ENCODE measurements at places on chromosomes 13 and 19.

GRCh38 chr13:20404488-20405222, 121.0 kb downstream of the CRYL1 start:
- no peak for DNase-seq

- DNase-seq, result no peak
These were observed 95.1 kb downstream of the KDM4B start for GRCh38 chr19:5063873-5064645.

DNA sequence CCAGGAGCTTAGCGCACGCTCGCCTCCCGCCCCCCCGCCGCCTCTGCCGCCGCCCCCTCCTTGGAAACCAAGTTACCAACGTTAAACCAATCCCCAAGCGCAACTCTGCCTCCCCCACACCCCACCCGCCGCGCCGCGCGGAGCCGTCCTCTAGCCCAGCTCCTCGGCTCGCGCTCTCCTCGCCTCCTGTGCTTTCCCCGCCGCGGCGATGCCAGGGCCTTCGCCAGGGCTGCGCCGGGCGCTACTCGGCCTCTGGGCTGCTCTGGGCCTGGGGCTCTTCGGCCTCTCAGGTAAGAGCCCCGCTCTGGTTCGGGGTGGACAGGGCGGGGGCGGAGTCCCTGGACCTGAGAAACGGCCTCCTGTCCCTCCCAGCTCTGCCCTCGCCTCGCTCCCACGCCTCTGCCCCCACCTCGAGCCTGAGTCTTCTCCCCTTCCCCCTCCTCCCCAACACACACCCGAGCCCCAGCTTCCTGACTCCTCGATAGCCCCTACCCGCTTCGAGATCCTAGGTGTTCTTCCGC, at the start of gene ICAM5:
TSS of gene ICAM5 (plus strand) at position 117 of the 521 bp plus-strand sequence. CDS start at position 209, 92 bp downstream.
- peak; percentile 17 for DNase-seq

GRCh38 chr13:107900775-107901174, 314.6 kb downstream of the LIG4 start:
- no peak for DNase-seq

DNA sequence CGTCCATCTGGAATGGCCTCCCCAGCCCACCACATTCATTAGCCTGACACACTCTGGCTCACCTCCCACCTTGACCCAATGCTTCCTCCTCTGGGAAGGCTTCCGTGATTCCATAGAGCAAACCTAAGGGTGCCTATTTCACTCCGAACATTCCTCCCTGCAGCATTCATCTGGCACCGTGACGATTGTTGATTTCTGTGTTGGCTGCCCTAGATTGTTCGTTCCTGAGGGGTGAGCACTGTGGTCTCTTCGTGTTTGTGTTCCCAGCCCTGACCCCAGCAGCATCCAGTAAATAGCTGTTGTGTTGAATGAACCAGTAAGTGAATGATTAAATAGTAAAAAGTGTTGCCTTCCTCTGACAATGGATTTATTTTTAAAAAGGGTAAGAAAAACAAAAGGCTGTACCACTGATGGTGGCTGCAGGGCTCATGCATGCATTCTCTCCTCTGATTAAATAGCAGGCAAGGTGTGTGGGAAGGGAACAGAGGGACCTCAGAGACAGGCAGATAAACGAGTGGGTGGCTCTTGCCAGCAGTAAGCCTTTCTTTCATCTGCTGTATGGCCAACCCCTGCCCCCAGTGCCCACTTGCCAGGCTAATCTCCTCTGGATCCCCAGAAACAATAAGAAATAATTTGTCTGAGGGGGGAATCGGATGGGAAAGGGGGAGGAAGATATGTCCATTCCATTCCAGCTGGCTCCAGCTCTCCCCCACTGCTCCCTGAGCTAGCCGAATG, 48.4 kb upstream of the CACNA1A start:
- no peak for DNase-seq

DNA sequence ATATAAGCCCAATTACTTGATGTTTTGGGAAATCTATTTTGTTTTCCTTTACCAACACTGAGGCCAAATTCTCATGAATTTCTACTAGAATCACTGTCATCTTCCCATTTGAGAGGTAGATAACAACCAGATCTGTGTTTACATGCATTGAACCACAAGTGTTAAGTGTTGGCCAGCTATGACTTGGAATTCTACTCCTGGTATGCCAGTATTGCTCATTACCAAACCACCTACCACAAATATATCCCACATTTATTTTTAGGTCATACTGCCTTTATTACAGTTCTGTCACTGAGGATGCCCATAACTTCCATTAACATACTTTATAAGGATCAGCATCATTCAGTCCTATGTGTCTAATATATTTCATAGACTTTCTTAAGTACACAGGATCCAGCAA, 328.9 kb downstream of the DIAPH3 start:
- DNase-seq, result no peak

- no peak for DNase-seq
These were observed 472.7 kb downstream of the RFC3 start for GRCh38 chr13:34290661-34291060.

- DNase-seq, result no peak
These were observed 39.2 kb downstream of the GATAD2A start for GRCh38 chr19:19444681-19445155.

DNA sequence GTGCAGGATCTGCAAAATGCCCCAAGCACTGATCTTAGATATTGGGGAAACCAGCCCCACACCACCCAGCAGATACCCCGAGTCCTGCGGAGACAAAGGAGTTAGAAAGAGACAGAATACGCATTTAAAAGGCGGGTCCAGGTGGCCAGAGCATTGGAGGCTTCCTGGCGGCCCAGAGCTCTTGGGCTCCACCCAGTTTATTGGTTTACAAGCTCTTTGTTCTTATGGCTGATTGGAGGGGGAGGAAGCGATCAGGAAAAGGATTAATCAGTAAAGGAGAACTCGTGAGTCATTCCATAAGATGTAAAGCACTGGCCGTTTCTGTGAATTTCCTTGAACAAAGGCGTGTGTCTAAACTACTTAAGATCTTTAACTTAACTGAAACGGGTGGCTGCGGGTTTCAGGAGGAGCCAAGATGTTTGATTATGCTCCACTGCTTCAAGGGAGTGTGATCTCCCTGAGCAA, 926 bp downstream of the ZNF587 start:
- DNase-seq, result no peak

DNA sequence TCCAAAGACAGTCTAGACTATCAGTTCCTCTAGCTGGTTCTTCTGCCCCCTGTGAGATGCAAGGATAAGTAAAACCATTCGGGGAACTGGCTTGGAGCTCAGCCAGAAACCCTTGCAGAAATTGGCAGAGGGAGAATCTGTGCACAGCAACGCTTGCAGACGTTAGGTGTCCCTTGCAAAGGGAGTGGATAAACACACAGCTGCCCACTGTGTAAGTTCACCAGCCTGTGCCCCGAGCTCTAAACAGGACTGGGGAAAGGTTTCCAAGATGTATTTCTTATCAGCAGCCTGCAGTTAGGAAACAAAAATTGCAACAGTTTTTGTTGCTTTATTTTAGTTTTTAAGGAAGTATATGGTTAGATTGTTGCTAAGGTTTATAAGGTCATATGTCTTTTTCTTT, 19.0 kb upstream of the ADGRE1 start:
- no peak for DNase-seq

DNA sequence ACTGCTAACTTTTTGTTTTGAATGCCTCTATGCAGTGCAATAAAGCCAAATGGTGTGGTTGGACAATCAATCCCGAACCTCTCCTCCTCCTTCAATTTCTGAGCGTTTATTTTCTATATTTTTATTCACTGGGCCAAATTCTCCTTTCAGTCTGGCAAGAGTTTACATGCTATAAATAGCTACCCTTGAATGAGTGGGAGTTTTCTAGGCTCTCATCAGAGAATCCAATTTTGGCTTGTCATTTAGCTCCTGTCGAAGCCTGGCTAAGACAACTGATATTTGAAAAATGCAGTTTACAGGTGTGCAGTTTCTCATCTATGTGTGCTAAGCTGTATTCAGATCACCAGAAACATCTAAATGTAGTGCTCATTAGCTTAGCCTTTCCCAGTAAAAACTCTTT, 61.8 kb downstream of the OLFM4 start:
- no peak for DNase-seq

- DNase-seq, result no peak
These were observed 3.7 kb downstream of the PLEKHF1 start for GRCh38 chr19:29668746-29669609.

DNA sequence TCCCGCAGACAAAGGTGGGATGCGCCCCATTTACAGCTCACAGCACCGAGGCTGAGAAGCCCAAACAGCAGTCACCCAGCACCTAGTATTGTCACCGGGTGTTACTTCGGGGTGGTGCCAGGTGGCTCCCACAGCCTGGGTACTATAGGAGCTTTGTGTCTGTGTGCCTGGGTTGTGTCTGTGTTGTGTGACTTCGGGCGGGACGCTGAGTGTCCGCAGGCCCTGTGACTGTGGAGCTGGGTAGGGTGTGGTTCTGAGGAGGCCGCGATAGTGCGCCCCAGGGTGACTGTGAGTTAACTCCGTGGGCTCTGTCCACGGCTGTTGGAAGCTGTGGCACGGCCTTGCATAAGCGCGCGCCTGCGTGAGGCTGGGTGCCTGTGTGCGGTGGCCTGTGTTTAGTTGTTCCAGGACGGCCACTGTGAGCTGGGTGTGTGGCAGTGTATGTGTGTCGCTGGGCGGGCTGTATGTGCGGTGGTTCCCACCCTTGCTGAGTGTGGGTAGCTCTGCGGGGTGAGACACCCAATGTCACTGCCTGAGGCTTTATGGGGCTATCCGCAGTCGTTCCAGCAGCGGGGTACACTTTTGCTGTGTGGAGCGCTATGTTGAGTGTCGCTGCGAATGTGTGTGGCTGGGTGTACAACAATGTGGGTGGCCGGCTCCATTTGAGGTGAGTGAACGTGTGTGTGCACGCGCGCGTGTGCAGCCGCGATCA, 559 bp upstream of the SSBP4 start:
- DNase-seq, result peak; percentile 39

GRCh38 chr19:35177377-35178274, 23.1 kb downstream of the FXYD5 start:
- DNase-seq, result no peak

DNA sequence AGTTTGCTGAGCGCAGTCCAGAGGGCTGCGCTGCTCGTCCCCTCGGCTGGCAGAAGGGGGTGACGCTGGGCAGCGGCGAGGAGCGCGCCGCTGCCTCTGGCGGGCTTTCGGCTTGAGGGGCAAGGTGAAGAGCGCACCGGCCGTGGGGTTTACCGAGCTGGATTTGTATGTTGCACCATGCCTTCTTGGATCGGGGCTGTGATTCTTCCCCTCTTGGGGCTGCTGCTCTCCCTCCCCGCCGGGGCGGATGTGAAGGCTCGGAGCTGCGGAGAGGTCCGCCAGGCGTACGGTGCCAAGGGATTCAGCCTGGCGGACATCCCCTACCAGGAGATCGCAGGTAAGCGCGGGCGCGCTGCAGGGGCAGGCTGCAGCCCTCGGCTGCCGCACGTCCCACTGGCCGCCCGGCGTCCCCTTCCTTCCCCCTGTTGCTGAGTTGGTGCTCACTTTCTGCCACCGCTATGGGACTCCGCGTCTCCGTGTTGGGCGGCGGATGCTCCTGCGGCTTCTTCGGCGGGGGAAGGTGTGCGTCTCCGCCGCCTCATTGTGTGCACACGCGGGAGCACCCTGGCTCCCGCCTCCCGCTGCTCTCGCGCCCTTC, 772 bp downstream of the GPC6 start:
- peak; percentile 71 for DNase-seq

DNA sequence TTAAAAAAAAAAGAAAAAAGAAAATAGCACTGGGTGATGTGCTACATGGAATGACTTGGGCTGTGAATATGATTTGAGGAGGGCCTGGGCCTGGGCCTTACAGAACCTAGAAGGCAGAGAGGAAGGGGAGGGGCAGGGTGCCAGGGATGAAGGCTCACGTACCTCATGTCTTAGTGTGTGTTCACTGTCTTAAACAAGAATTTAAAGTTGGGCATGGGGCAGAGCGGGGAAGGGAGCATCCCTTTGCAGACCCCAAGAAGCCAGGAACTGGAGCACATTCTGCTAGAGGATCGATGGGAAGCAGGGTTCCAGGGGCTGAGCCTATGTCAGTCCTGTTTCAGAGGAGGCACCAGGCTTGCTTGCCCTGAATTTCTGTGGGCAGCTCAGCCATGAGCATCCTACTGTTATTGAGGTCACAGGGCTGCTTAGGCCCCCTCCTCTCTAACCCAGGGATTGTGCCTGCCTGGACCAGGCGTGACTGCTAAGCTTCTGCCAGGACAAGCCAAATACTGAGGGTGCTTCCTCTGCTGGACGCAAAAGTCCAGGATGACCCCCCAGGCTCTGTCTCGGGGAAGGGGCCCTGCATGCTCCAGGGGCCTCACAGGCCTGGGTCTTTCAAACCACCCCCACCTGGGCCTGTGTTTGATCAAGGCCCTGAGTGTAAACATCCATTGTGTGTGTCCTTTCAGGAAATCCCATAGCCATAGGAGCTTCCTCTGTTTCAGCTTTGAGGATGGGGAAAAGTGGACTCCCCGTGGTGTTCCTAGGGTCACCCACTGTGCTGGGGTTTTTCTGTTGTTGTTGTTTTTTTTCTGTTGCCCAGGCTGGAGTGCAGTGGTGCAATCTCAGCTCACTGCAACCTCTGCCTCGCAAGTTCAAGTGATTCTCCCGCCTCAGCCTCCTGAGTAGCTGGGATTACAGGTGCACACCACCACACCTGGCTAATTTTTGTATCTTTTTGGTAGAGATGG, 4.8 kb downstream of the LSR start:
- DNase-seq, result peak; percentile 62

DNA sequence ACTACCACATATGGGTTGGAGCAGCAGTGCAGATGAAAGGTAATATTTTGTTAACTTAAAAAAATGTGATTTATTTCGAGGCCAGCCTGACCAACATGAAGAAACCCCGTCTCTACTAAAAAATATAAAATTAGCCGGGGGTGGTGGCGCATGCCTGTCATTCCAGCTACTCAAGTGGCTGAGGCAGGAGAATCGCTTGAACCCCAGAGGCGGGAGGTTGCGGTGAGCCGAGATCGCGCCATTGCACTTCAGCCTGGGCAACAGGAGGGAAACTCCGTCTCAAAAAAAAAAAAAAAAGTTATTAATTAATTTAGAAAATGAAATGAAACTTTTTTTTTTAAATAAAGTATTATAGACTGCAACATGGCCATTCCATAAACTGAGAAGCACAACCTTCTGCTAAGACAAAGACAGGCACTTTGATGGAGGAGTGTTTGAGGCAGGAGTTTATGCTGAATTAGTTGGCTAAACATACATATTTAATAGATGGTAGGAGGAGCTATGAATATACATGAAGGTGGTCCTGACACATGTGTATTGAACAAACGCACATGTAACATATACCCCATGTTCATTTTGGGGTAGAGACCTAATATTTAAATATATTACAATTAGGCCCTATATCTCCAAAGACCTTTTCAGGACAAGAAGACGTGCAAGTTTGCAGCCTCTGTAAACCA, 1485.3 kb upstream of the MIR17HG start:
- no peak for DNase-seq

GRCh38 chr13:76472916-76473315, 413.3 kb downstream of the KCTD12 start:
- DNase-seq, result no peak

- no peak for DNase-seq
These were observed 330.8 kb downstream of the TBC1D4 start for GRCh38 chr13:75151081-75151643.

All from NCI-H345 (cell line).